ENCODE measurements at places on chromosomes 5 and 9. TPM values are rescaled to one million over a fixed set of nuclear protein-coding genes. Genes with fewer than 3 reads are reported as not detected.
A peak's percentile ranks its signal among the peaks of the same experiment; 100 is the strongest.

SEMA6A gene
- polyA plus RNA-seq: 4.0 TPM

ANKRD34B gene
- not detected for polyA plus RNA-seq

FOXD4L4 gene
- not detected for polyA plus RNA-seq

CCNI2 gene
- 3.8 TPM for polyA plus RNA-seq

GRCh38 chr9:136572003-136572827 lies 26.4 kb upstream of the NOTCH1 start:
- DNase-seq: peak; percentile 90

- no peak for DNase-seq
These were observed 201.9 kb downstream of the ZNF608 start for GRCh38 chr5:124544366-124545055.

Measured in kidney (tissue), 22 donors.